CD4-positive, alpha-beta T cell (primary cell): ENCODE measurements at places on chromosomes 6 and 20. TPM values are rescaled to one million over a fixed set of nuclear protein-coding genes. Genes with fewer than 3 reads are reported as not detected.
A peak's percentile ranks its signal among the peaks of the same experiment; 100 is the strongest.

GRCh38 chr6:18496462-18496861 is 109.3 kb downstream of the RNF144B start:
- DNase-seq = no peak

GRCh38 chr20:38725931-38726803 is 1.9 kb downstream of the SLC32A1 start:
- DNase-seq = peak; percentile 29

- DNase-seq = no peak
Measured at GRCh38 chr6:108822401-108822800, 25.8 kb upstream of the ARMC2 start.

DNA sequence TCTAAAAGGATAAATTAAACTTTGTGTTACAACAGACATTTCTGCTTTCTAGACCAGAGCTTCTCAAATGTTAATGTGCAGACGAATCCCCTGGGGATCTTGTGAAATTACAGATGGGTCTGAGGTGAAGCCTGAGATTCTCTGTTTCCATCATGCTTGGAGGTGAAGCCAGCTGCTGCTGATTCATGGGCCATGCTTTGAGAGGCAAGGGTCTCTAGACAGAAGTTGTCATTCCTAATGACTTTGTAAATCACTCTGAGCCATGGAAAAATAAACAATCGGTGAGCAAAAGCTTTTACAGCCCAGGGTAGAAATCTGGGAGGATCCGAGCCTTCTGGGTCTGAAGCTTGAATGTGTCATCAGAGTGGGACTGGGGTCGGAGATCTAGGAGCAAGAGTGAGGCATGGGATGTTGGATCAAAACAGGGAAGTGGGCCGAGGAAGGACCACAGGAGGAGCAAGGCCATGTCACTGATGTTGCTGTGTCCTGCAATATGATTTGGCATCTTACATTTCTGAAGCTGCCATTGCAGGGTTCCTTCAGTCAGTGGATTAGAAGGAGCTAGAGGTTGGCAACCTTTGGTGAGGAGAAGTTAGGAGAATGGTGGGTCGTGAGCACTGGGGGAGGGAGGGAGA is 77.3 kb downstream of the TRMT11 start:
- no peak for DNase-seq

The CAGE1 gene
- total RNA-seq = 0.39 TPM

The GRM4 gene
- not detected for total RNA-seq
